WERI-Rb-1 (cell line): ENCODE measurements at places on chromosomes 2 and 18.

- DNase-seq, result no peak
These were observed 5.4 kb downstream of the GDF7 start for GRCh38 chr2:20672201-20672951.

DNA sequence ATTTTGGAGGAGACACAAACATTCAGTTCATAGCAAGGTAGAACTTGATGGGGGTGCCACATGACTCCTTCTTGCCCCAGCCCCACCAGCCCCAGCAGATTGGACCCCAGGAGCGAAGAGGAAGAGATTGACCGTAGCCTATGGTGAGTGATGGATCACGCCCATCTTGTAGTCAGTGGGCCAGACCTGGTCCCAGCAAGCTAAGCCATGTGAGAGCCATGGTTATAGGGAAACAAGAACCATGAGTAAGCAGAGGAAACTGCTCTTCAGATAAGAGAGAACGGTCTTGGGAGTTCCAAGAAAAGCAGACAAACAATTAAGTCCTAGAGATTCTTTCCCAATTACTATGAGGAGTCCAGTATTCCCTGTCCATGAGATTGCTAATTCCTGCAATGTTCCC is 4.6 kb upstream of the TCF4 start:
- DNase-seq, result no peak

GRCh38 chr18:9804517-9805104 is 81.2 kb upstream of the TXNDC2 start:
- DNase-seq, result no peak

- DNase-seq, result no peak
These were observed 64.0 kb upstream of the PMAIP1 start for GRCh38 chr18:59835605-59836379.

DNA sequence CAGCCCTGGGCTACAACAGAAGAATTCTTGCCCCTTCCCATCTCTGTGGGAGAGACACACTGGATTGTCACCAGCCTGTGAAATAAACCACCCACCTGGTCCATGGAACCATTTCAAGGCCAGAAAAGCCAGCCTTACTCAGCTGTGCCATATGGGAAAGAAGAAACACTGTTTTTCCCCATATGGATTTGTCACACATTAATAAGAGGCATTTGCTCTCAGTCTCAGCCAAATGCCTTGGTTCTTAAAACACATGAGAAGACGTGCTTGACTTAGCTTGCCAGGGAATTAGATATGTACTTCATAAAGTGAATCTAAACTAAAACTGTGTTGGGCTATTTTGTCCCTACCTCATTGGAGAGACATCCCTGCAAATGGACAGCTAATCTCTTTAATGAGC is 308.6 kb upstream of the TNP1 start:
- no peak for DNase-seq

DNA sequence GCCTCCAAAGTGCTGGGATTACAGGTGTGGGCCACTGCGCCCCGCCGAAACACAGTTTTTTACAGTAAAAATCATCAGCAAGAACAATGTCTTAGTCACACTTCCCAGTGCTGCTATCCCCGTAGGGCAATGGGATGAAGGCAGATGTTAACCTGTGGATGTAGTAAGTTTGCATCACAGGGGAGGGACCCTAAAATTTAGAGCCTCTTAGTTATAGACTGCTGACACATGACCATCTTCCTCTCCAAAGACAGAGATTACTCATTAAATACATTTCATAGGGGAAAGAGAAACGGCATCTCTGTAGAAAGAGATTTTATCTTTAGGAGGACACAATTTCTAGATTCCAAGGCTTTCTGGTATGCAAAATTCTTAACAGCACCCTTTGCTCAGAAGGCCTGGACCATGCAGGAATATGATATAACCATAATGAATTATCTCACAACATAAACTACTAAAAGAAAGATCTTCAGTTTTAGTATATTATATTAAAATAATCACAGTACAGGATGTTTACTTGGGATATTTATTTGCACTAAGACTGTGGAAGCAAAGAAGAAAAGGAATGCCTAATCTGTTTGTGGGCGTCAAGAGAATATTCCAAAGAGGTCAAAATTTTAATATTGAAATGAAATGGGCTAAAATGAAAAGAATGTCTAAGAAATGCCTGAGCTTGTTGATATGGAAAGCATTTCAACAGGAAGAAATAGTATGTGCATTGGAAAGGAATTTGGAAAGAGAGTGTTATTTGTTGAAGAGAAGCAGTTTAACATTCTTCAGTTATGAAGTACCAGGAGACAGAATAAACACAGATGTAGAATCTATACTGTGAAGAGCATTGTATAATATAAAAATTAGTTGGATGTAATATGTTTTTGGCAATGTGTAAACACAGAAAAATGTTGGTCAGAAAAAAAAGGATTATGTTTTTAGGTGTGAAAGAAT is 1228.3 kb upstream of the CHAC2 start:
- no peak for DNase-seq

DNA sequence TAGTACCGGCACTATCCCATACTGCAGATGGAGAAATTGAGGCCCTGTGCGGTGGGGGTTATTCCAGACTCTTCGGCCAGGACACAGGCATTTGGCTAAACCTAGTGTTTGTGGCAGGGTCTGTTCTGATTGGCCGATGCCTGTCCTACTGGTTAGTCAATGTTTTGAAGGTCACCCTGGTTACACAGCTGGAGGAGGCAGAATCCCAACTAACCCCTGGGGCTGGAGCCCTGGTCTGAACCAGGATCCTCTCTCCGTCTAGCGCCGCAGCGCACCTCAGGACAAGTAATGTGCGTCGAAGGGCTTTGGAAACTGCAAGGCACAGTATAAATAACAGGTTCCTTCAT is 19.4 kb downstream of the TEX44 start:
- DNase-seq, result no peak

- no peak for DNase-seq
These were observed 3.0 kb downstream of the GIGYF2 start for GRCh38 chr2:232700154-232700553.

- DNase-seq, result no peak
These were observed 463 bp upstream of the CABYR start for GRCh38 chr18:24138409-24138788.

DNA sequence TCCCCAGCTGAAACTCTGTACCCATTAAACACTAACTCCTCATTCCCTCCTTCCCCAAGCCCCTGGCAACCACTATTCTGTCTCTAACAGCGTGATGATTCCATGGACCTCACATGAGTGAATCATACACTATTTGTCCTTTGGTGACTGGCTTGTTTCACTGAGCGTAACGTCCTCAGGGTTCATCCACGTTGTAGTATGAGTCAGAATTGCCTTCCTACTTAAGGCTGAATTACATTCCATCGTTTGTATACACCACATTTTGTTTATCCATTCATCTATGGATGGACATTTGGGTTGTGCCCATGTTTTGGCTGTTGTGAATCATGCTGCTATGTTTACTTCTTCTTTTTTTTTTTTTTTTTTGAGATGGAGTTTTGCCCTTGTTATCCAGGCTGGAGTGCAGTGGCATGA is 19.6 kb upstream of the CABLES1 start:
- DNase-seq, result no peak

DNA sequence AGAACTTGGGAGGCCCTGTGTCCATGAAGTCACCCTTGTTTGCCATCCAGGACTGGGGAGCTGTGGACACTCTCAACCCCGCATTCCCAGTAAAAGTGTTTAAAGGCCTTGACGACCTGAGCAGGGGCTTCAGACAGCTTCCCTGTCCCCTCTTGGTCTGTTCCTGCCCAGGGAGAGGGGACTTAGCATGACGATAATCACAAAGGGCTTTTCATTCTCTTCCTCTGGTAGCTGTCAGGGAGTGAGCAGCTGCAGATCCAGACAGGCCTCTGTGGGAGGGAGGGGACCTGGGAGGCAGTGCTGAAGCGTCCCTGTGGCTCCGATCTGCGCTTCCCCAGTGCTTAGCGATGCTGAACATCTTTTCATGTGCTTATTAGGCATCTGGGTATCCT is 77.8 kb upstream of the HS6ST1 start:
- peak; percentile 87 for DNase-seq

DNA sequence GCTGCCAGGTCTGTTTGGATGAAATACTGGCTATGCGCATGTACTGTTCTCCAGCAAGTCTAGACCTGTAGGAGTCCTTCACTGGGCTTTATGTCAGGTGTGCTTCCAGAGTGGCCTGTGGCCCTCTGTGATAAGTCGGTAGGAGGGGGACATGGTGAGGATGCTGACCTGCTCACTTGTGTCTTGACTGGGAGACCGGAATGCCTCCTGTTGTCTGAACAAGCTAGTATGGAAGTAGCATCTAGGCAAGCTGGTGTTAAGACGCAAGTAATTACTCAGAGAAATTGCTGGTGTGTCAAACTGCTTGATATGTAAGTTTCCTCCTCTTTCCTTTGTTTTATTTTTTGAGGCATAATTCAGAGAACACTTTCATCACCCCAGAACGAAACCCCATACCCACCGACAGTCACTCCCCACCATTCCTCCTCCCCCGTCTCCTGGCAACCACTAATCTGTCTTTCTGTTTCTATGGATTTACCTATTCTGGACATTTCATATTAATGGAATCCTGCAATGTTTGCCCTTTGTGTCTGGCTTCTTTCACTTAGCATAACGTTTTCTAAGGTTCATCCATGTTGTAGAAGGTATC is 76.4 kb downstream of the TMEM247 start:
- no peak for DNase-seq

GRCh38 chr2:54897420-54898310 is 152.6 kb downstream of the RTN4 start:
- DNase-seq, result peak; percentile 81

DNA sequence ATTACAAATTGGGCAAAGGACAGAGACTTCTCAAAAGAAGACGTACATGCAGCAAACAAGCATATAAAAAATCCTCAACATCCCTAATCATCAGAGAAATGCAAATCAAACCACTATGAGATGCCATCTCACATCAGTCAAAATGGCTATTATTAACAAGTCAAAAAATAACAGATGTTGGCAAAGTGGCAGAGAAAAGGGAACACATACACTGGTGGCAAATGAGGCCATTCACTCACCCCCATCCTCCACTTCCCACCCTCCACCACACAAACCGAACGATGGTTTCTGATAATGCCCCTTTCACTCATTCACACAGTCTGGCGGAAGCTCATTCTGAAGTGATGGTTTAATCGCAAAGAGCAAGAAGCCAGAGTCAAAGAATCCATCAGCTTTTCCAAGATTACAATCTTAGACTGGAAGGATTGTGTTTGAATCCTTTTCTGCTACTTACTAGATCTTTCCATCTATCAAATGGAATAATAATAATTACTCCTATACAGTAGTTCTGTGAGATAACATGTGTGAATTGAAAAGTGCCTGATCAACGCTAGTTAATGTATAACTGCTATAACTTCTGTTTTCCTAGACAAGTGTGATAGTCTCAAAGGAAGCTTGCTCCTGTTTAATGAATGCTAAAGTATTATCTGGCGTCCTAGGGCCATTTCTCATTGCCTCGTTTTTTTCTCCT is 16.9 kb upstream of the CD28 start:
- no peak for DNase-seq

- DNase-seq, result no peak
These were observed 51.5 kb downstream of the SMIM21 start for GRCh38 chr18:75376004-75376403.
